ENCODE measurements at places on chromosomes 12 and 14.

DNA sequence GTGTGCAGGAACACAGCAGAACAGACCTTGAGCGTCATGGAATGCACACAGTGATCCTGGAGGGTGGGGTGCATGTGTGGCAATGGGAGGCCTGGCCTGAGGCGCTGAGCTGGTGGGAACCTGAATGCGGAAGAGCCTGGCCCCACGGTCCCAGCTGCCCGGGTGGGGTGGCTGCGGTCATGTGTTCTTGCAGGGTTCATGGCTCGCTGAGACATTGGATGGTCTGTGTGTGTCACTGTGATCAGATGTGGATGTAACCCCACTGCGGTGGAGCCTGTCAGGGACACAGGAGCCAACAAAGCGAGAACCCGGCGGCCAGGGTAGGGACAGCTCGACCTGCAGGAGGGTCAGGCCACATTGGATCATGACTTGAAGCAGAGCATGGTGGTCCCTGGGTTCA, 23.2 kb downstream of the MTA1 start:
- no peak for DNase-seq

GRCh38 chr12:130920723-130921381, 32.9 kb upstream of the ADGRD1 start:
- no peak for DNase-seq

- DNase-seq: no peak
Measured at GRCh38 chr12:8471090-8471489, 15.3 kb downstream of the CLEC6A start.

GRCh38 chr14:88454886-88455285, 69.4 kb downstream of the SPATA7 start:
- DNase-seq: no peak

GRCh38 chr14:103366741-103367140, 18.5 kb upstream of the MARK3 start:
- DNase-seq: no peak

- DNase-seq: no peak
Measured at GRCh38 chr14:87017335-87017734, 975.6 kb downstream of the GALC start.

DNA sequence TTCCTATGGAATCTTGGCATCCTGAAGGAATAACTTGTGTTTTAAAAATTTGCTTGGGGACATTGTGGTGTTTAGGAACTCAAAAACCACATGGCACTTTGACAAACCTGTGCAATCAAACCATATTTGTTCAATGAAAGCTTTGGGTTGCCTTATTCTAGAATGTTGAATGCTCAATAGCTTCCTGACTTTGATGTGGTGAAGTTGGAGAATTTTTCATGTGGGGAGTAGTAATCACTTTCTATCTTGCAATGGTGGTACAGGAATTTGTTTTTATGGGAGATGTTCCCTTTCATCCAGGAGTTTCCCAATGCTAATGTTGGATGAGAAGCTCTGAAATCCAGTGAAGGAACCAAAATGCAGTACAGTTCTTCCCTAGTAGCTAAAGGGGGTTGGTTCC, 42.2 kb upstream of the LDHB start:
- no peak for DNase-seq

DNA sequence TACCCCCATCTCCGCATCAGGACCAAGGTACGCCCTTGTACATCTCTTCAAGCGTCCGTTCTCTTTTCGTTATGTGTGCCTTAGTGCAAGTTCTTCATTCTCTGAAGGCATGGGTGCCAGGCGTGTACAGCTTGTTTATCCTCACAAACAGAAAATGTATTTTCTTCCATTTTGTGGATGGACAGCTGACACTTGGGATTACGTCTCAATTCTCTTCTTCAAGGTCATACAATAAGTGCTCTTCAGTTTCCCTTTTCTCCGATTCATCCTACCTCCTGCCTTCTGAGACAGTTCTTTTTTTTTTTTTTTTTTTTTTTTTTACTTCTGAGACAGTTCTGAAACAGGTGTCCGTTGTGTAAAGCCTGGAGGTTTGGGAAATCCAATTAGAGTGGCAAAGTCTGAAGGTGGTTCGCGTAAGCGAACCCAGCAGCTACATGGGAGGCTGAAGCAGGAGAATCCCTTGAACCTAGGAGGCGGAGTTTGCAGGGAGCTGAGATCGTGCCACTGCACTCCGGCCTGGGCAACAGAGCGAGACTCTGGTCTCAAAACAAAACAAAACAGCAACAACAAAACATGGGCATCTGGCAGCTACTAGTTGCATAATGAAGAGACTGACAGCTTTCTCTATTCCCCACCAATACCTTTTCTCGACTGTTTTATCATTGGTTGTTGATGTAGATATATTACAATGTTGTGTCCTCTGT, 734 bp downstream of the COX6A1 start:
- DNase-seq: no peak

Measured in stimulated activated naive B cell treated with anti-CD40 and anti-IgM and Interleukin-4, amounts not matched to agents 10 μg/mL and 1 μg/mL and 100 μg/mL, for 72 hours (primary cell).